ENCODE measurements at places on chromosomes 13 and 19. TPM values are rescaled to one million over a fixed set of nuclear protein-coding genes. Genes with fewer than 3 reads are reported as not detected.
A peak's percentile ranks its signal among the peaks of the same experiment; 100 is the strongest.

- no peak for DNase-seq
Measured at GRCh38 chr13:59690857-59691500, 472.7 kb downstream of the DIAPH3 start.

TSKS gene
- 0.81 TPM for total RNA-seq

DNA sequence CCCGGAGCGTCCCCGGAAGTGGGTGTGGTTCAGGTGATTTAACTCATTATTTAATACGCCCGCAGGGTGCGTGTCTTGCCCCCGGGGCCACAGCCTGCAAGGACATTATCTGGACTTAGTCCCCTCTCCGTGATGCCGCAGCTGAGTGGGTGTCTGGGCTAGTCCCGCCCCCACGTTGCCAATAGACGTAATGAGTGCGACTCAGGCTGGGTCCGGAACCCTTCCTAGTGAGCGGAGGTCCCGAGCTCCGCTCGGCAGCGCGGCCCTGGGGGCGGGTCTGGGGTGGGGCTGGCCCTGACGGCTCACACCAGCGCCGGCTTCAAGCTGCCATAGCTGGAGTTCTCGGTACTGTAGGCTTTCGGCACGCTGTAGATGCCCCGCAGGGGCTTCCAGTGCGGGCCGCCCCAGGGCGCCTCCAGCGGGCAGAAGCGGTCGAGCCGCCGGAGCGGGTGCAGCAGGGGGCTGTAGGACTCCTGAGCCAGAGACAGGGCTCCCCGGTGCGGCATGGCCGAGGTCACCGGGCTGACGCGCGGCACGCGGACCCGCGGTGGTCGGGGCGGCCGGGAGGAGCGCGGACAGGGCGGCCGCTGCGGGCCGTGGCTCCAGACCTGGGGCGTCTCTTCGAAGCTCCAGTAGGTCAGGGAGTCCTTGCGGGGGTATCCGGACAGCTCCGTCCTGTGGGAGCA is 918 bp upstream of the LHB start:
- peak; percentile 33 for DNase-seq

COX7A1 gene
- total RNA-seq, result 8.0 TPM

SLITRK6 gene
- 0.11 TPM for total RNA-seq

DNA sequence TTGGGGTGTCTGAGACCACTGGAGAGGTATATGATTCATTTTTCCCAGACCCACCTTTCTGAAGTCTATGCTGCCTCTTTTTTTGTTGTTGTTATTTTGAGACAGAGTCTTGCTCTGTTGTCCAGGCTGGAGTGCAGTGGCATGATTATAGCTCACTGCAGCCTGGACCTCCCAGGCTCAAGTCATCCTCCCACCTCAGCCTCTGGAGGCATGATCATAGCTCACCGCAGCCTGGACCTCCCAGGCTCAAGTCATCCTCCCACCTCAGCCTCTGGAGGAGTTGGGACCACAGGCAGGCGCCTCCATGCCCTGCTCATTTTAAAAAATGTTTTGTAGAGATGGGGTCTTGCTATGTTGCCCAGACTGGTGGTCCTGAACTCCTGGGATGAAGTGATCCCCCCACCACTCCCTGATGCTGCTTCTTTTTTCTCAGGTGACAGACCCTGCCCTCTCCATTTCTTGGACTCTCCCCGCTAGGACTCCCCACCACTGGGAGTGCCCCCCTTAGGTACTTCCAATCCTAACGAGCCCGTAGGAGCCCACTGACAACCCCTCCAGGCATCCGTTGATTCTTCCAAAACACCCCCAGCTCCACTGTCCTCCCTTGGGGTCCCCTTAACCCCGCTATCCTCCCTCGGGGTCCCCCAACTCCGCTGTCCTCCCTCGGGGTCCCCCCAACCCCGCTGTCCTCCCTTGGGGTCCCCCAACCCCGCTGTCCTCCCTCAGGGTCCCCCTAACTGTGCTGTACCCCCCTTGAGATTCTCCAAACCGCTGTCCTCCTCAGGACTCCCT is 45.4 kb downstream of the ARHGEF18 start:
- no peak for DNase-seq

DNA sequence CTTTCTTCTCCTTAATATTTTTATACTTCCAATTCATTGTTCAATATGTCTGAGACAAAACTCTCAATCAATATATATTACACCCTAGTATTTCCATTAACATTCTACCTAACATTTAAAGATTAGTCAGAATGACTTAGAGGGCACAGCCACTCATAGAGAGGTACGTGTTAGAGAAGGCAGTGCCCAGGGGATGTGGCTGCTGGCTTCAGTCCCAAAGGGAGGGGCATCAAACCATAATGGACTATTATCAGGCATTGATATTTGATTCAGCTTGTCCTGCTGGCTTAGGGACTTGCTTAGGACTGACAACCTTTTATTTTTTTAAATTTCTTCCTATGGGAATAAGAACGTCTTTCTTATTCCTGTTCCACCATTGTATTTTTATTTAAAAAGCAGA is 1392.0 kb upstream of the ATXN8OS start:
- DNase-seq, result no peak

DNA sequence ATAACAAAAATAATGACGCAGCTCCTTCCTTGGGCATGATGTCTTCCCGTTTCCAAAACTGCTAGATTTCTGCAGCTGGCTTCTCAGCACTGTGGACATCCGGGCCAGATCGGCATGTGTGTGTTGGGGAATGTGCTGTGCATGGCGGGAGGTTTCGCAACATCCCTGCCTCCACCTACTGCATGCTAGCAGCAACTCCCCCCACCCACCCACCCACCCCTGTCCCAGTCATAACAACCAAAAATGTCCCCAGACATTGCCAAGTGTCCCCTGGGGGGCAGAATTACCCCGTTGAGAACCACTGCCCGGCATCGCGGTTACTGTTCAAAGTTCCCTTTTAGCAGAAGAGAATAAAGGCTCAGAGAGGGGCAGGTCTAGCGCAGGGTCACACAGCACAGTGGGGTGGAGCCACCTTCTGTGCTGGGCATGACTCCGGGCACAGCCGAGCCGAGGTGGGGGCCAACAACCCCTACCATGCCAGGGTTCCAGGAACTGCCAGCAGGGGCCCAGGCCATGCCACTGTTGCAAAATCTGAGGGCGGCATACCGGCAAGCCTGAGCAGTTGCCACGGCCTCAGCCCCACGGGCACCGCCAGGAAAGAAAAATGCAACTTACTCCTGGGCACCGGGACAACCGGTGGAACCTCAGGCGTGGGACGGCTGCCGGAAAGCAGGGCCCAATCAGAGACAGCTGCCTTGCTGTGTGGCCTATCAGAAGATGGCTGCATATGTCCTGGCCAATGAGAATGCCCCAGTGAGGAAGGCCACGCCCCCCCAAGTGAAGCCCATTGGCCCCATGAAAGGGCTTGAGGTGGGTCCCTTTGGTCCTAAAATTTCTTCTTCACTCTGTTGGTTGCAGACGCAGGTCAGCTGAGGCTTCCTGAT is 22.5 kb upstream of the NFIC start:
- DNase-seq, result peak; percentile 71

DNA sequence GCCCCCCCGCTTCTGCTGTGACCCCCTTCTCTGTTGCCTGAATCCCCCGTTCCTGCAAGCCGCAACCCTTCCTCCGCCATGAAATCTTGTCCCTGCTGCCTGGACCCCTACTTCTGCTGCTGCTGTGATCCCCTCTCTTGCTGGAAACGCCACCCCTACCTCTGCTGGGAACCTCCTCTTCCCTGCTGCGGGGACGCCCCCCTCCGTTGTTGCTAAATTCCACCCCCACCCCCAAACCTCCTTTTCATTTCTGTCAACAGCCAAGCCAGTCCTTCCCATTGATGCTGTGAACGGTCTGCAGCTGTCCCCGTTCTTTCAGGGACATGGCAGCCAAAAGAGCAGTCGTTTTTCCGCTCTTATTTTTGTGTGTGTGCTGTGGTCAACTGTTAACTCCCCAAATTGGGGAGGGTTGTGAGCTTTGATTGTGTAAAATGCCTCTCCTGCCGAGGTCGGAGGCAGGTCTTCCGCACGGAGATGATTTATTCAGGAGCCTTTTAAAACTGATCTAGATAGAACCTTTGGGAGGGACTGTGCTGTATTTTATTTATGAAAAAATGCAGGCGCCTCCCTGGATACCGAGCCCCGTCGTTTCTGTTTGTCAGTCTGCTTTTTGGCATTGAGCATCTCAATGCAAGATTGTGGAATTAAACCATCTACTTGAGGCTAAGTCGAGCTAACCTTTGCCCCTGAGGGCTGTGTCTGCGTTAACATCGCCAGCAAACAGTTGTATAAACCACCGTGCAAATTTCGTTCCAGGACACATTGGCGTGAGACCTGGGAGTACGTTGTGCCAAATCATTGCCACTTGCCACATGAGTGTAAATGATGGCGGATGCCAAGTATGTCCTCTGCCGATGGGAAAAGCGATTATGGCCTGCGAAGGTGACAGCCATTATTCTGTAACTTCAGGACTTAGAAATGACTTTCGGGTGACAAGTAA is 27.9 kb upstream of the NDUFS7 start:
- peak; percentile 44 for DNase-seq

TSHZ3 gene
- total RNA-seq, result 18.4 TPM

DNA sequence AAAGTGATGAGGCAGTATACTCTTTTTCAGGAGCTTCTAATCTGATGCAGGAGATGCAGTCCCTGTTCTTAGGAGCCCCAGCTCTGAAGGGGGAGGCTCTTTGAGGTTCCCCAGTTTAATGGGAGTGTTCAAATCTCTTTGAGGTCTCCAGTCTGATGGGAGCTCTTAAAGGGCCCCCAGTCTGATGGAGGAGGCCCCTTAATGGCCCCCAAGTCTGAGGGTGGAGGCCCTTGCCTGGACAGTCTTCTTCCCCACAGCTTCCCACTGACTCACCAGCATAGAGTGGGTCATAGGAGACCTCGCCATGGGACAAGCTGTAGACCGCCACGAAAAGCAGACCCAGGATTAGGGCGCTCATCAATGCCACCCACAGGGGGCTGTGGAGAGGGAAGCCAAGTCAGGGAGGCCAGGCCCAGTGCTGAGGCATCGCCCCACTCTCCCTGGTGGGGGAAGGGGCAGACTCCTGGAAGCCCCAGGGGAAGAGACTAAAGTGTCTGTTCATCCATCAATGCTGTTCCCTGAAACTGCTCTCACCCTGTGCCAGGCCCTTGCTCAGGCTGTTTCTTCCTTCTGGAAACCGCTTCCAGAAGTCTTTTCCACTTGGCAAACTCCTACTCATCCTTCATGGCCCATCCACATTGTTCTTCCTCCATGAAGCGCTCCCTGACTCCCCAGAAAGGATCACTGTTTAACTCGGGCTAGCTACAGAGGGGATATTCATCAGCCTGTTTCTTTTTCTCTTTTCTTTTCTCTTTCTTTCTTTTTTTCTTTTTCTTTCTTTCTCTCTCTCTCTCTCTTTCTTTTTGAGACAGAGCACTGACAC is 2.1 kb downstream of the TM6SF2 start:
- no peak for DNase-seq

DNA sequence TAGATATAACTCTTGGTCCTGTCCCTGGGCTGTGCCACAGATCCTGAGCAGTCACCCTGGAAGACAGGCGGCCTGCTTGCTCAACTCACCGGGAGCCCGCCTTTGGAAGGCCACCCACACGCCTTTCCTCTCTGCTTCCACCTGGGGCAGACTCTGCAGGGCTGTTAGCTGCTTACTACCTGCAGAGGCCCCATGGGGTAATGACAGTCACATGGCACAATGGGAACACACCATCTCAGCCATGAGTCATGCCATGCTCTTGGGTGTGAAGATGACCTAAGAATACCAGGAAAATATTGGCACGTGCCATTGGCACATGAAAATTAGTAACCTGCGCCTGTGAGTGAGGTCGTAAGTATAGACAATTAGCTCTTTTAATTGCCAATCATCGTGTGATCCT is 108.6 kb downstream of the COL4A2 start:
- DNase-seq, result no peak

DNA sequence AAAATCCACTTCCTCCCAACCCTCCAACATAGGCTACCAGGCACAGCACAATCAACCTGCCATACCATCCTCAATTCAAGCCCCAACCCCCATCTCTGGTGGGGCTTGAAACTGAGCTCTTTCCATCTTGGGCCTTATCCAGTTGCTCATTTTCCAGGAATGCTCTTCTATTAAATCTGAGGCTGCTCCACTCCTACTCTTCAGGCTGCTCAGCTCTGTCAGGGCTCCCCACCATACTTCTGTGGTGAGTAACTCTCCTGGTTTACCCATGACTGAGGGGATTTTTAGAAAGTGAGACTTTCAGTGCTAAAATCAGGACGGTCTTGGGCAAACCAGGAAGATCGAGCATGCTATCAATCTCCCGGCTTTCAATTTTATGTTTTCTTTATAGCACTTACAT is 512.8 kb downstream of the LMO7 start:
- no peak for DNase-seq

Measured in thyroid gland (tissue), 4 donors.